SHP77 (cell line): ENCODE measurements at places on chromosomes 5 and 9.

GRCh38 chr5:89228355-89228754 is 345.4 kb upstream of the MEF2C start:
- DNase-seq = no peak

DNA sequence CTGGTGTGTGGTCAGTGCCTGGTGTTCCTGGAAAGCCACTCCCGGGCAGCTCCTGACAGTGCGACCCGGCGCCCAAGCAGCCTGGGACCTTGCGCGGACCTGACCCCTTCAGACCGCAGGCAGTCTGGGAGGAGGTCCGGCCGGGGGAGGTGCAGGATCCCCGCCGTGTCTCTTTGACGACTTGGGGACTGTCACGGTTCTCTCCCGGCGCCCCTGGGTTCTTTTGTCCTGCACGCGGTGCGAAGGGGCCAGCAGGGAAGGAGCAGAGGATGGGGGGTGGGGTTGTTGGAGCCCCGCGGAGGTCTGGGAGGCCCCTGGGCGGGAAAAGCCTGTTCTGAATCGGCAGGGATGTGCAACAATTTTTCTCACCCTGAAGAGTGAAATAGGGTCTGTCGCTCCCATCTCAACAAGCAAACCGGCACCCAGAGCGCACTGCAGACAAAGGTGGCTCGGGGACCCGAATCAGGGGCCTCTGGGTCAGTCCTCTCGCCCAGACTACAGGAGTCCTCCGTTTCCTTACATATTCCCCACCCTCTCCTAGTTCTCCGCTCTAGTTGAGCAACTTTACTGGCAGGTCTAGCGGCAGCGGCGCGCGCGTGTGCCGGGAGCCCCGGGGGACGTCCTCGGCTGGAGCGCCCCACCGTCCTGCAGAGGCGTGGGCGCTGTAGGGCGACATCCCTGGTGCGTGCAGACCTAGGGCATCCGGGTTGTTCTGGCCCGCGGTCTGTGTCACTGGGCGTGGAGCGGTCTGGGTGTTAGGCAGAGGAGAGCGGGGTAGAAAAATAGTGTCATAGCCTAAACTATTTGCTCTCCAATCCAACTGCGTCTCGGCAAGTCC is 1.2 kb downstream of the VCAN start:
- DNase-seq = peak; percentile 44

DNA sequence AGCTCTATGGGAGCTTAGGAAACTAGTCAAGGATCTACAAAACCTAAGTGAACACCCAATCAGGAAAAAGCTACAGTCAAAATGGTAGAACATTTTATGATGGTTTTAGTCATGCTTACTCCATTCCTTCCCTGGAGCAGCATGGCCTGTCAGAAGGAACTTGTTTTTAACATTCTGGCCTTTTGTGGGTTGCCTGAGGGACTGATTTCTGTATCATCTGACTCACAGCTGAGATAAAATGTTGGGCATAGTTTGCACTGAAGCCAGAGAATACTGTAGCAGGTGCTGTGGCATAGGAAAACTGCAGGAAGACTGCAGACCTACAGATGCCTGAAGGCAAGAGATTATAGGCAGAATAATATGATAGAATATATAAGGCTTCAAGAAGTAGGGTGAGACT is 719.6 kb upstream of the GRAMD2B start:
- no peak for DNase-seq

DNA sequence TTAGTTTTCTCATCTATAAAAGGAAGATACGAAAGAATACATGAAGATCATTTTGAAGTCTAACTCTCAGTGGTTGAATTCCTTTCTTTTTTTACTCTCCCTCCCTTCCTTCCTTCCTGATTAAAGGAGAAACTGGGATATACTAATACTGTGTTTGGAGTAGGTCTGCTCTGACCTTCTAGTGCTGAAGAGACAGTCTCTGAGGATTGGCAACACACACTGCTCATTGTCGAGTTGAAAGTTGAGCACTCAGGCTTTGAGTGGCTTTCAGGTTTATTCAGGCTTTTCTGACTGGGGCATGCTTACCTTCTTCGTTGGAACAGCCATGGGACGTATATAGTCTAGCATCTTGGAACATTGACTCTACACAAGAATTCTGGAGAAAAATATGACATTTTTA is 86.9 kb upstream of the RPS23 start:
- no peak for DNase-seq

- DNase-seq = no peak
Measured at GRCh38 chr9:30349526-30350513, 2034.6 kb upstream of the ACO1 start.

DNA sequence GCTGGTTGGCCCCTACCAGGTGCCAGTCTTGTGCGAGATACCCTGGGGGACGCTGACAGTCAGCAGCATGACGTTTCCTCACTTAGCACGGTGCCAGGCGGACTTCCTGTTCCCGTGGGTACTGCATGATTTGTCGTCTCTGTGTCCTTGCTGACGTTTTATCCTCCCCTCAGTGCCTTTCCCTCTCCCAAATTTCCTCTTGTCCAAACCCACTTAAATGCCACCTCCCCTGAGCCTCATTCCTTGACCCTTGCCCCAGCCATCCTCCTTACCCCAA is 60.6 kb upstream of the SAP30L start:
- no peak for DNase-seq

DNA sequence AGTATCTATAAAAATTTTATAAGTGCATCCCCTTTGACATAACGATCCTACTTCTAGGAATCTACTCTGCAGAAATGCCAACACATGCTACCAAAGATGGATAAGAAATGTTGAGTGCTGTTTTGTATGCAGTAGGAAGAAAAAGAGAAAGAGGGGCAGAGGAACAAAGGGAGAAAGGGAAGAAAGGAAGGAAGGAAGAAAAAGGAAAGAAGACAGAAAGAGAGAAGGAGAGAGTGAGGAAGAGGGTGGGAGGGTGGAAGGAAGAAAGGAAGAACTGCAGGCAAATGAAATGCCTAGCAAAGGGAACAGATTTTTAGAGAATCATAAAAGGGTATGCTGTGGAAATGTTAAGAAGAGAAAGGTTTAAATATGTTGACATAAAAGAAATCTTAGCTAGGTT is 48.5 kb upstream of the ALDOB start:
- DNase-seq = no peak

- no peak for DNase-seq
Measured at GRCh38 chr9:70222354-70222753, 36.4 kb upstream of the SMC5 start.

DNA sequence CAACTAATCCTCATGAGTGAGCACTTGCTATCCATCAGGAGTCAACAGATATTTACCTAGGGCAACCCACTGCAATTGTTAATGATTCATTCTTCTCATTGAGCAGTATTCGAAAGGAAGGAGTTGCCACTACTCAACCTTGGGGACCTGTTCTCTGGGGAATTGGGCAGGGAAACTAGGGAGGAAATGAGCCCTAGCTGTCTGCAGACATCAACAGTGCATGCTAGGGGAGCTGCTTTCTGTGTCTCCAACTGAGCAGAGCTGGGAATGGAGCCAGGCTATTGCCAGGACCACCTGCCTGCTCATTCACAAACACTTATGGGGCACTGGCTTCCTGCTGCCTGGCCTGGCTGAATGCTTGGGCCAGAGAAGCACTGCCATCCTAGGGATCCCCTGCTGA is 183.4 kb downstream of the TMEM38B start:
- peak; percentile 80 for DNase-seq

- no peak for DNase-seq
Measured at GRCh38 chr5:36576721-36577120, 29.7 kb upstream of the SLC1A3 start.

DNA sequence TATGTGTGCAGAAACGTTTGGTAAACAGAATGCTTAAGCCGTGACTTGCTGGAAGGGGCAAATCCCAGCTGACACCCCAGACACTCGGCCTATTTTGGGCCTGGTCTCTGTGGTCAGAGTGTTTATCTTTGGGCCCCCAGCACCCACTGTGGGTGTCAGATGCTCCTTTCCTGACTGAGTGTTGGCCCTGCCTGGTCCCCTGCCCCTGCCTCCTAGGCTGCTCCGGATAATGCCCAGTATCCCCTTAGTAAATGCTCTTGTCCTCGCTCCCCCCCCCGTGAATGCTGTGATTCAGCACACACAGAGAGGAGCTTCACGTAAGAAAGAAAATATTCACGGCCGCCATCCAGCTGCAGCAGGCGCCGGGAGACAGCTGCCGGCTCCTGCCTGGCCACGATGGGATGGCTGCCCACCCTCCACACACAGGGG is 11.3 kb upstream of the ANGPTL2 start:
- peak; percentile 26 for DNase-seq
